ENCODE measurements at places on chromosomes 1 and 21. TPM values are rescaled to one million over a fixed set of nuclear protein-coding genes. Genes with fewer than 3 reads are reported as not detected.

- peak; percentile 26 for DNase-seq
Observed at GRCh38 chr1:54016343-54017282, 1.4 kb downstream of the LDLRAD1 start.

The TMPRSS2 gene
- not detected for total RNA-seq

DNA sequence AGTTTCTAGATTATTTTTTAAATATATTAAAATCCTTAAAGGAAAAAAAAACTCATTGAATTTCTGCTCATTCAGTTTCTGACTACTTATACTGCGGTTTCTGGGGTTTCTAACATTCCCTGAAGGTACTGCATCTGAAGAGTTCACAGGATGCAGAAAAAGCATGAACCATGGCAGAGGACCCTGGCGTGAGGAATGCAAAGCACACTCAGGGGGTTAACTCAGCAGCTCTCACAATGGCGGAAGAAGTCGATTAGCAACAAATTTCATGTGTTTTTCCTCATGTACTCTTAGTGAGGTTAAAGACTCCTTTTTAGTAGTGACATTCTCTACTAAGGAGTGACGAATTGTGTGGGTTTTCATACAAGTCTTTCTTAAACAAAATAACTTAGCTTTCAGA lies 975.6 kb downstream of the NCAM2 start:
- DNase-seq = peak; percentile 19

DNA sequence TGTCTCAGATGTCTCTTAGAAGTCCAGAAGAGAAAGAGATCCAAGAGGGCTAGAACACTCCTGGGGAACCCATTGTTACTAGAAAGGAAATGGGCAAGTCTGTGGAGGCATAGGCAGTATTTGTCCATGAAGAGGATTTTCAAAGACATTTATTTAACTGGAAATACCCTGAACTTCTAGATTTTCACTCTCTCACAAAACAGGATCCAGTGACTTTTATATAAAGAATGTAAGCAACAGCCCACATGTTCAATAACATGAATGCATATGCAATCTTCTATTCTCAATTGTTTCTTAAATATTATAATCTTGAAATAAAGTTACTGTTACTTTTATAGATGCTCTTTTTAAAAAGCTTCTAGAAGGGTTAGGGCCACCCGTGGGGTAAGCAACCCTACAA lies 53.4 kb downstream of the TBX15 start:
- no peak for DNase-seq

GRCh38 chr21:37446552-37446951 lies 80.0 kb downstream of the DYRK1A start:
- no peak for DNase-seq

GRCh38 chr1:78570539-78570938 lies 49.7 kb upstream of the IFI44L start:
- DNase-seq = no peak

DNA sequence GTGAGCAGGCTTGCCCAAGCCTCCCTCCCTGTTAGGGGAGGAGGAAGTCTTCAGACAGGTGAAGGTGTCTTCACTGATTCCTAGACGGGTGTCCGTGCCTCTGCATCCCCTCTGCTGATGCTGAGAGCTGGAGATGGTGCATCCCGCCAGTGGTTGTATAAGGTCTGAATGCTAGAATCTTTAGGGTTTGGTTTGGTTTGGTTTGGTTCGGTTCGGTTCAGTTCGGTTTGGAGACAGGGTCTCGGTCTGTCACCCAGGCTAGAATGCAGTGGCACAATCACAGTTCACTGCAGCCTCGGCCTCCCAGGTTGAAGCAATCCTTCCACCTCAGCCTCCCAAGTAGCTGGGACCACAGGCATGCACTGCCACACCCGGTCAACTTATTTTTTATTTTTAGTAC lies 153.6 kb downstream of the PGBD5 start:
- DNase-seq = no peak

DNA sequence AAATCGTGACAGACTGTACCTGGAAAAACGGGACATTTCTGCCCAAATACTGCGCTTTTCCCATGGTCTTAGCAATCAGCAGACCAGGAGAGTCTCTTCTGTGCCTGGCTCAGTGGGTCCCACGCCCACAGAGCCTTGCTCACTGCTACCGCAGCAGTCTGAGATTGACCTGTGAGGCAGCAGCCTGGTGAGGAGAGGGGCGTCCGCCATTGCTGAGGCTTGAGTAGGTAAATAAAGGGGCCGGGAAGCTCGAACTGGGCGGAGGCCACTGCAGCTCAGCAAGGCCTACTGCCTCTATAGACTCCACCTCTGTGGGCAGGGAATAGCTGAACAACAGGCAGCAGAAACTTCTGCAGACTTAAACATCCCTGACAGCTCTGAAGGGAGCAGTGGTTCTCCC lies 203.1 kb downstream of the DENND1B start:
- DNase-seq = no peak

GRCh38 chr1:155013632-155014031 lies 11.0 kb downstream of the ZBTB7B start:
- no peak for DNase-seq

DNA sequence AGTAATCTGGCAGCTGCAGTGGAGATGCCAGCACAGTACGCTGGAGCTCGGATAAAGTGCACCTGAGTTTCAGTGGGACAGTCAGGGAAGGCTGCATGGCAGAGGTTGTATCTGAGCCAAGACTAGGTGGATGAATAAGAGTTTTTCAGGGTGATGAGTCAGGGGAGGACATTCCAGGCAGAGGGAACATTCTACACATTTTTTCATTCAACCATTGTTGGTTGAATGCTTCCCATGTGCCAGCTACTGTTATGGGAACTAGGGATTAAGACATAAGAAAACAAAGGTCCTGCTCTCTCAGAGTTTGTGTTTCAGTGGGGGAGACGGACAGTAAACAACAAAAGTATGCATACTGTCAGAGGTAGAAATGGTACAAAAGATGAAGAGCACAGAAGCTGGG lies 5.2 kb downstream of the LEPR start:
- peak; percentile 46 for DNase-seq

GRCh38 chr1:200670242-200671118 lies 773 bp upstream of the DDX59 start:
- DNase-seq = peak; percentile 72

DNA sequence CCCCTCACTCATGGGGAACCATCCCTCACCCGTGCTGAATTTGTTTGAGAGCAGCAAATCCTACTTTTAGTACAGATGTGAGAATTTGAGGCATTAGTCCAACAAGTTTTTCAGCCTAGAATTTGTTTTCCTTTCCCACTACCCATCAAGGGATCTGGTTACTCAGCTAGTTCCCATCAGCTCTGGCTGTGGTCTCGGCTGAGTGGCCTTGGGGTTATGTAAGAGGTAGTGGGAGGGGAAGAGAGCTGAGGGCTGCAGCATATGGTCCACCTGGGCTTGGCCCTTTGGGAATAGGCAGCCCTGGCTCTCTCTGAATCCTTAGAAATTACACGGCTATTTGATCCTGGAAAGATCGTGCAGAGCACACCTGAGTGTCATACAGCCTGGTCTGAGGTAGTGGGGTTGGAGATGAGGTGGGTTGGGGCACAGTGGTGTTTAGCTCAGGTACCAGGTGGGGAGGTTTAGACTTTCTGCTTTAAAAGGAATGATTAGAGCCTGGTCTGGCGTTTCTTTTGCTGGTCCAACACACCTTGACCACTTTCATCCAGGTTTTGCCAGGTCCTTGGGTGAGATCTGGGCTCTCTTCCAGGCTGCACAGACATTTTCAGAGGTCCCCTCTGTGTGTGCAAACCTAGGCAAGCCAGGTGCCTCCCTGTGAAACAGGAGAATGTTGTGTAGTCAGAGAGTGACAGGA lies 4.2 kb downstream of the GSTM4 start:
- DNase-seq = no peak

DNA sequence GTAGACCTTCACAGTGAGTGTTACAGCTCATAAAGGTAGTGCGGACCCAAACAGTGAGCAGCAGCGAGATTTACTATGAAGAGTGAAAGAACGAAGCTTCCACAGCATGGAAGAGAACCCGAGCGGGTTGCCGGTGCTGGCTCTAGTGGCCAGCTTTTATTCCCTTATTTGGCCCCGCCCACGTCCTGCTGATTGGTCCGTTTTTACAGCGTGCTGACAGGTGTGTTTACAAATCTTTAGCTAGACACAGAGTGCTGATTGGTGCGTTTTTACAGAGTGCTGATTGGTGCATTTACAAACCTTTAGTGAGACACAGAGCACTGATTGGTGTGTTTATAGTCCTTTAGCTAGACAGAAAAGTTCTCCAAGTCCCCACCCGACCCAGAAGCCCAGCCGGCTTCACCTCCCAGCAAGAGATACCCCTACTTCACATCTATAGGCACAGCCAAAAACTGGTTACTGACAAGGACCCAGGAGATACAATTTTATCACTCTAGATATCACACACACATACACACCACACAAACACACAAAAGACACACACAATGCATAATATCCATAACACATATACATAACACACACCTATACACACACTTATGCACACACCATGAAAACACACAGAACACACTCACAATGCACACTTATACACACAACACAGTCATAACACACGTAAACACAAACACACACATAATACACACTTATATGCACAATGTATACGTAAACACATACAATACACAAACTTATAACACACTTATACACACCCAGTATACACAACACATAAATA lies 68.5 kb downstream of the MAP3K21 start:
- no peak for DNase-seq

DNA sequence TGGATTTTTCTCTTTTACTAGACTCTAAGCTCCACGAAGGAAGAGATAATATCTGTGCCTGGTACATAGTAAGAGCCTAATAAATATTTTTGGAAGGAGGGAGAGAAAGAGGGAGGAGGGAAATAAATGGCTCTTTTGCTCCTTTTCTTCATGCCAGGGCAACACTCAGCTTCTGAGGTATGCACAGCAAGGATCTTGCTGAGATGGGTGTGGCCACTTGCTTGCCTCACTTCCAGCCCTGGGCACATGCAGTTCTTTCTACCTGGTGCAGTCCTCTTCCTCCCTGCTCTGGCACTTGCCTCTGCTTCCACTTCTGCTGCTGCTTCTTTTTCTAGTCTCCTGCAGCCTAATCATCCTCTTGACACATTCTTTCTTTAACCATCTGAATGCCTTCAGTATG lies 148.1 kb downstream of the FGGY start:
- DNase-seq = no peak

The LEMD1 gene
- not detected for total RNA-seq

The NCF2 gene
- total RNA-seq = 0.10 TPM

- no peak for DNase-seq
Observed at GRCh38 chr1:205016584-205016983, 26.4 kb upstream of the CNTN2 start.

- DNase-seq = no peak
Observed at GRCh38 chr1:212591922-212592321, 16.6 kb upstream of the ATF3 start.

DNA sequence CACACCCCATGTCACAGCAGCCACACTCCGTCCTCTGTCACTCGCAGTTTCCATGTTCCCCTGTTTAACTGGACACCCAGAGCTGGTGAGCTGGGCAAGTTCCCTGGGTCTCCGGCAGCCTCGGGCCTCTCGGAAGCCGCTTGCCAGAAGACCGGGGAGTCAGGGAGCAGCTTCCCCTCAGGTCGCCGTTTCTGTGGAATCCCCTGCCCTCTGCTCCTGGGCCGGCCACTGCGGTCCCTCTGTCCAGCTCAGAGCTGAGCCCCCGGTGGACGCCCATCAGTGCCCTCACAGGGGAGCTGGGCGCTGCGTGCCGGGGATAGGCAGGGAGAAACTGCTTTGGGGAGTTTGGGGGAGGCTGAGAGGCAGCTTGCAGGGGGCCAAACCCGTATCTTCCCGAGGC lies 37.7 kb downstream of the KCNAB2 start:
- no peak for DNase-seq

DNA sequence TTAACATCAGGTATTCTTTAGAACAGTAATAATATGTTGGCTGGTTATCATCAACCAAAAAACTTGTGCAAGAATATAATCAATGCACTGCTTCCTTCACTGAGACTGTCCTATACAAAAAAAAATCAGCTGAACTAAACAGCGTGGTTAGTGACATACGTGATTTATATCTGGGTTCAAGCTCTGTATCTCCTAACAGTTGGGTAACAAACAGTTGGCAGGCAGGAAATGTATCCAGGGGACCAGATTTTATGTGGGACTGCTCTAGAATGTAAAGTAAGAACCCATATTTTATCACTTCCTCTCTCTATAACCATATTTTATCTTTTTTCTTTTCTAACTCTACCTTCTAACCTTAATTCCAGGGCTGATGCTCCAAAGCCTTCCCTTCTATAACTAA lies 8.0 kb downstream of the ACBD6 start:
- no peak for DNase-seq

DNA sequence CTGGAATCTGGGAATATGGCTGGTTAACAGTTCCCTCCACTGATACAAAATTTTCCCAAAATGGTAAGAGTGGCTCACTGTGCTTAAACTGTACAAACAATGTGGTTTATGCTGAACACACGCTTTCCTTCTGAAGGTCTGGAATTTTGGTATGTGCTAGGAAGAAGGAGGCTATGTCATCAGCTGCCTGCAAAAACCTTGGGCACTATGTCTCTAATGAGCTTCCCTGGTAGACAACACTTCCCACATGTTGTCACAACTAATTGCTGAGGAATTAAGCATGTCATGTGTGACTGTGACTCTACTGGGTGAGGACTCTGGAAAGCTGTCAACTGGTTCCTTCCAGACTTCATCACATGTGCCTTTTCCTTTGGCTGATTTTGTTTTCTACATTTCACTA lies 29.2 kb downstream of the IPP start:
- peak; percentile 59 for DNase-seq

GRCh38 chr1:7313081-7313546 lies 458.0 kb upstream of the VAMP3 start:
- DNase-seq = peak; percentile 56

DNA sequence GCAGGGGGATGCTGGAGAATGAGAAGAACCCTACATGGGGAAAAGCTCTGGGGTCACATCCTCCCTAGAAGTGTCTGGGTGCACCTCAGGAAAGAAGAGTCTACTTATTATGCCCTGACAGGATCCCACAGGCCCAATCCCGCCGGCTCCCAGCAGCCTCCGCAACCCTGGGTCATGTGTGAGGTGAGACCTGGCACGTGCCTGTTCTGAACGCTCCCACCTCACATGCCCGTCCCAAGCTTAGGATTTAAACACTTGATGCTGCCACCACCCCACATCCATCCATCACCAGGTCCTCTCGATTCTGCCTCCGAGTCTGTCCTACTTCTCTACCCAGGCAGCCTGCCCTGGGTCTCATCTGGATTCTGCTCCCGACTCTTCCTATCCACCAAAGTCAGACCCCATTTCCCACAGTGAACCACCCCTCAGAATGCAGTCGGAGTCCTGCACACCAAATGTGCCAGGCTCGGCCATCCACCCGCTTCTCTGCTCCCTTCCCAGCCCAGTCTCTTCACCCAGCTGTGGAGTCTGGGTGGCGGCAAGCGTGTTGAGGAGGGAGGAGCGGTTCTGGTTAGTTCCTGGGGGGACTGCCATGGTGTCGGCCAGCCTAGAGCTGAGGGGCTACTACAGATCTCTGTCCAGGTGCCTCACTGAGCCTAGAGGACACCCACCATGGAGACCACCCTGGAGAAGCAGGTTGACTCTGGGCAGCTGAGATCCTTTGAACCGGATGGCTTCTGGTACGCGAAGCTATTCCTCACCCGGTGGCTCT lies 23.9 kb downstream of the SLC2A1 start:
- DNase-seq = no peak
